NCI-H2081 treated with DMSO at 0.1 percent for 48 hours (cell line): ENCODE measurements at places on chromosomes 12 and 14.

- DNase-seq, result no peak
These were observed 151.9 kb upstream of the ATF7IP start for GRCh38 chr12:14213542-14213941.

DNA sequence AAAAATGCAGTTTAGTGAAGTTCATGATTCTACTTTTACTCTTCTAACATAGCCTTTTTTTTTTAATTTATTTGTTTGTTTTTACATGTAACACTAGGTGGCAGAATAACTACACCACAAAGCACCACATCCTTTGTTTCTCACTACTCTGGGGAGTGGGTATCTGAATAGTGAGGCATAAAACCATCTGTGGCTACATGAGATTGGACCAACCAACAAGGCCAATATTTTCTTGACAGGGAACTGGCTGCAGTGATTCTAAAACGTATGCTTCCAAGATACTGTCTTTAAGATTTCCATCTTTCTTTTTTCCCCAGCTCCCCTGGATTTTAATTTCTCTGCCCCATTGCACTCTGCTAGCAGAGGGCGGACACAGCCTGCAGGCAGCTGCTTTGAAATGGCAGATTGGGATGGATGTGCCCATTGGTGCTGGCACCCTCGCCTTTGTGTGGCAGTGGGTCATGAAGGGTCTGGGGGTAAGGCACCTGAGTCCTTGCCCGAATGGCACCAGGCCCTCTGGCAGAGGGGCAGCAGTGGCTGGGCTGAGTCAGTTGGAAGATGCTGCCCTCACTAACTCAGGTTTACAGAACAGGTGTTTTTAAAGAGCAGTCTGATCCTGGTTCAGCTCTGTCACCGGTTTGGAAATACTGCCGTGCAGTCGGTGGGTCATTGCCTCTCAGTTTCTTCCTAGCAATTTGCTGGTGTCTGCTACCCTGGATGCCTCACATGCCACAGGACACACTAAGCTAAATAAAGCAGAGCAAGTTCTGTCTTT, 429.1 kb downstream of the RAD51B start:
- DNase-seq, result peak; percentile 22

- DNase-seq, result no peak
These were observed 20.6 kb downstream of the OR6S1 start for GRCh38 chr14:20620798-20621478.

DNA sequence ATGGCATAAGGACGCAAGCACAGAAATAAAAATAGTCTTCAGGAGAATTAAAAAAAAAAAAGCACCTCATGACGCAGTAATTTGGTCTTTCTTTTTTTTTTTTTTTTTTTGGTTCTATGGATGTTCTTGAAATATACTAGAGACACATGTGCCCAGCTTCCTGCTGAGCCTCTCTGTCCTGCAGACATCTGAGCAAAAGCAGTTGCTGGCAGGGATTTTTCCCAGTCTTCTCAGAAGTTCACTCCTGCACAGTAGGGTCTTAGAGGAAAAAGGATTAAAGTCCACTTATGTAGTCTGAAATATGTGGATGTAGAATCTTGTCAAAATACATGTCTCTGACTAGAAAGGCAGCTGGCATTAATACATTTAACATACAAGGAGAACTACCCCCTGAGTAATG, 1888.1 kb upstream of the SEL1L start:
- no peak for DNase-seq

DNA sequence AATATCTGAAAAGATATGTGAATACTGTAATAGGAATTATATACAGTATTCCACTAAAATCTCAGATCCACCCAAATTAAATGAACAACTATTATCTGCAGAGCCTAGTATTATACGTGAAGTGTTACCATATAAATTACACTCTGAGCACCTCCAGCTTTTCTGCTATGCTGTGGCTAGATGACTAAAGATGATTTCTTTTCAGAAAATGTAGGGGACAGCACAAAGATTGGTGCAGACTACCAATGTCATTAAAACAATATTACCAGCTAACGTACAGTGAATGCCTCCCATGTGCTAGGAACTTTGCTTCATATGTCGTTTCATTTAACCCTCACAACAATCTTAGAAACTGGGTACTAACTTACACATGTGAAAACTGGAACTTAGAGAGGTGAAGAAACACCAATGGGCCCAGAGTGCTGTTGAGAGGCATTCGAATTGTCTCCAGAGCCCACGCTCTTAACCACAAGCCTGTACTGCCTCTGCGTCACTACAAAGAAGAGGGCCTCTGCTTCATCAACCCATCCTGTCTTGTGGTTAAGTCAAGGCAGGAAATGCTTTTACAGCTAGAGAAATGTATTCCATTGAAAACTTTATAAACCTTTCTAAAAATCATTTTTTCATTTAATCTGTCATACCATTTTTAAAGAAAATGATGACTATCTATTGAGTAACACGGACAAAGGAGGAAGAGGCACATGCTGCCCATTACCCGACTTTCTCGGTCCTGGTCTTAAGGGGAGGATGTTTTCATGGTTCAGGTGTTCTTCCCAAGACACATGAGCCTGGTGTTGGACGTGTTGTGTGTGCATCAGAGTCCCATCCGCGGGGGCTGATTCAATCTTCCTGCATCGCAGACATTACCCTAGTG, 1.3 kb downstream of the GPR65 start:
- no peak for DNase-seq

DNA sequence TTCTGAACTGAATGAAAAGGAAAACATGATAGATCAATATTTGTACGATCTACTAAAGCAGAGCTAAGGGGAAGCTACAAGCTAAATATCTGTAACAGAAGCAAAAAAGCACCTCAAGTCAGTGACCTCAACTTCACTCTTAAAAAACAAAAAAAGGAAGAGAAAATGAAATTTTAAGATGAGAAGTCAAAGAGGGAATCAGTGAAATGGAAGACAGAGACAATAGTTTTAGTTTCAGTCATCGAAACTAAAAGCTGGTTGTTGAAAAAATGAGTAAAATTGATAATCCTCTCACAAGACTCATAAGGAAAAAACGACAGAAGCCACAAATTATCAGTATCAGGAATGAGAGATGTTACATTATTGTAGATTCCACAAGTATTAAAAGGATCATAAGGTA, 11.9 kb upstream of the SLC2A13 start:
- no peak for DNase-seq

DNA sequence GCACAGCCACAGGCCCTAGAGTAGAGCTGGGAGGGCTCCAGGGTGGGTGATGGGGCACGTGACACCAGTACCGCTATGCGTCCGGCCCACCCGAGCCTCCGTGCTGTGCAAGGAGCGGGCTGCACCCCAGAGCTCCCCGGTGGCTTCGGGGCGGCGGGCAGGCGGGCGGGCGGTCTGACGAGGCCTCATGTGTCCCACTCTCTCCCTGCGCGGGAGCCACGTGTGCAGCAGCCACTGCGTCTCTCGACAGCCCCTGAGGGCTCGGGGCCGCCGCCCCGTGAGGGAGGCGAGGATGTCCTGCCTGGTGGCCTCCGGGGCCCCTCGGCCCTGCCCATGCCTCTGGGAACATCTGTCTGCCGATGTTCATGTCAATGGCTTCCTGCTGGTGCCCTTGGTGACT, 51.2 kb upstream of the FBRSL1 start:
- no peak for DNase-seq

GRCh38 chr14:91693346-91693745, 38.5 kb downstream of the CATSPERB start:
- DNase-seq, result no peak

DNA sequence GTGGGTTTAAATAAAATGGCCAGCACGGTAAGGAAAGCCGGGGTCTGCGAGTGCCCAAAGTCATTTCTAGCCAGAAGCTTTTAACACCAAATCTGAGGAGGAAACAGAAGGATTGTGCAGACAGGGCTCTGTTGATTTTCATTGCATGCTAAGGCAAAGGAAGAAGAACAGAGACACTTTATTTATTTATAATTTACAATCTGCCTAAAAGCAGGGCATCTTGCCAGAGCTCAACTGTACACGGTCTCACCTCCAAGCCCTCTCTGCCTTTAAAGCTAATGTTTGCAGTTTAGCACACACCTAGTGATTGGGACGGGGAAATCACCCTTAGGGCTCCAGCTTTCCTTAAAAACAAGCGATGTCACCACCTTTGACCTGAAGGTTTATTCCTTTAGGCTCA, 4.0 kb downstream of the KCNA5 start:
- DNase-seq, result no peak
